ENCODE measurements at places on chromosomes 11 and 22.

DNA sequence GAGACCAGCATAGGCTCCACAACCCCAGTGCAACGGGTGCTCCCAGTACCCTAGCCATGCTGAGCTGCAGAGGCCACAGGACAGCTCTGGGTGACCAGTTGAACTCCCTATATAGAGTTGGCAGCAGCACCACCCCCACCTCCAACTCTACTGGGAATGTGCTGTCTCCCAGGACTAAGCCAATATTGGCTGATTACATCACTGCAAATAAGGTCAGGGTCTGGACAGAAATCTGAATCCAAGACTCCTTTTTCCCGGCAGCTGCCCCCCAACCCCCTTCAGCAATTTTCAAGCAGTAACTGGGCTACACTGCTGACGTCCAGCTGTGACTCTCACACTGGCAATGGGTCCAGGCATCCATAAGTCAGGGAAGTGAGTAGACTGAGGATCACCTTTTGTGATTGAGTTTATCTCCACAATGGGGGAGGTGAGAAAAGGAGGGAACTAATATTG, at the start of gene HPX:
Gene HPX, minus strand, starts transcription at position 82 of the 453 bp plus-strand sequence. Its CDS starts 24 bp downstream, at position 58.
- no peak for DNase-seq

DNA sequence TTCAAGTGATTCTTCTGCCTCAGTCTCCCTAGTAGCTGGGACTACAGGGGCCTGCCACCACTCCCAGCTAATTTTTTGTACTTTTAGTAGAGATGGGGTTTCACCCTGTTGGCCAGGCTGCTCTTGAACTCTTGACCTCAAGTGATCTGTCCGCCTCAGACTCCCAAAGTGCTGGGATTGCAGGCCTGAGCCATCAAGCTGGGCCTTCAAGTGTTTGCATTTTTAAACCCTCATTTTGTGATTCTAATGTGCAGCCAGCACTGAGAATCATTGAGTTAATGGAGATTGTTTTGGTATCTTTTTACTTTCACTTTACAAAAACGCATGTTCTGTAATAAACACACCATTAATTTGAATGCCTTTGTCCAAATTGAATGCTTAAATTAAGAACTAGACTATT, 3.4 kb downstream of the TYR start:
- DNase-seq: no peak

- no peak for DNase-seq
These were observed 99.0 kb downstream of the UVRAG start for GRCh38 chr11:75913984-75914383.

DNA sequence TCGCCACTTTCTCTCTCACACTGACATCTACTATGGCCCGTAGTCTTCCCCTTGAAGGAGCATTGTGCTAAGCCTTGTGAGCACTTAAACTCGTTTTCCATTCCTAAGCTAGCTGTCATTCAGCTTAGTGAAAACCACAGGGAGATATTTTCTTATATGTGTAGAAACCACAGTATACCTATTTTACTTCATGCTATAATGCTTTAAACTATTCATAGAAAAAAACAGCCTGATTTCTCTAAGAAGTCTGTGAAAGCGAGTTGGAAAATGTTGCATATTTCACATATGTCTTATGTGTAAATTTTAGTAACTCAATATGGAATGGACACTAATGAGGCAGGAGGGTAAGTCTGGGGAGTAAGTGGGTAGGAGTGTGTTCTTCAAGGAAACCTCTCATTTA, 194.3 kb upstream of the CTSC start:
- no peak for DNase-seq

- no peak for DNase-seq
These were observed 49.9 kb upstream of the GRK3 start for GRCh38 chr22:25514436-25515180.

DNA sequence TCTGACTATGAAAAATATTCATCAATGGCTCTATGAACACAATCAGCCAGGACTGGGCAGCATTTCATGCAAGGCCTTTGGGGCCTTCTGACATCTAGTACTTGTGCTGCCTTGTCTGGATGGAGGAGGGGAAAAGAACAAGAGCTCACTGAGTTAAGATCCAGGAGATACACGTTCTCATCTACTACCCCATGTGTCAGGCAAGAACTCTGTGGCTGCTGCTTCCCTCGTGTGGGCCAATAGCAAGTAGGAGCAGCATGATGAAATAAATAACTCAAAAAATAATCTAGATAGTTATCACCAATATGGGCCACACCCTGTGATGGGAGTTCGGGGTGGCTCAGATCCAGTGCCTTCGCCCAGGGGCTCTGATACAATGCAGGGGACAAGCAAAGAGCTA, 7.3 kb downstream of the KCNE3 start:
- no peak for DNase-seq

DNA sequence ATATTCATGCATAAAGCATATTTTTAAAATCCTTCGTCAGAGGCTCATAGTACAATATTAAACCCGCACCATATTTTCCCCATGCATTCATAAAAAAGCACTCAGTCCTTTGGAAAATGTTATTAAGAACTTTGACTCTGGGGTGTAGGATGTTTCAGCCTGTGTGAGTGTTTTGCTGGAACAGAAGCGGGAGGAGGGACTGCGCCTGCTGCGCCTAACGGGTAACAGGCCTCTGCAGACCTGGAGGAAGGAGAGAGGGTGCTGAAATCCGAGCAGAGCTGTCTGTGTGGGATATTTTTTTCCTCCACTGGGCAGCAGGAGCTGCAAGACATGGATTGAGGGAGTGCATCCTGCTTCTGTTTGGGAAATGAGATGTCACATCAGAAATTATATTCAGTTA, 483.0 kb downstream of the BRD1 start:
- DNase-seq: no peak
